Caco-2 (cell line): ENCODE measurements at places on chromosomes 6 and 20.
A peak's percentile ranks its signal among the peaks of the same experiment; 100 is the strongest.

- DNase-seq = no peak
Observed at GRCh38 chr6:129009851-129010250, 126.9 kb downstream of the LAMA2 start.

DNA sequence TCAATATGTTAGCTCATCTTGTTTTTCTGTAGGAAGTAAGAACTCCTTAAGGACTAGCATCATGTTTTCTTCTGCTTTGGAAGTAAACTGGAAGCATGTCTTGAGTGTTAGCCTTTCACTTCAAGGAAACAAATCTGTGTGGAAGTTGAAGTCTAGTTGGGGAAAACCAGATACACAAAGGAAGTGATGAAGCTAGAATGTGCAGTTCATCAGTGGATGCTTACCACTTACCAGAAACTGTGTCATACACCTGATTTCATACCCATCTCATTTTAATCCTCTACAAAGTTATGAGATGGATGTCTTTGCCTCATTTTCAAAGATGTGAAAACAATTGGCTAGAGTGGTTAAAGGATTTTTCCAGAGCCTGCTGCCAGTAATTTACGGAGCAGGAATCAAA lies 75.8 kb downstream of the TMEM170B start:
- no peak for DNase-seq

DNA sequence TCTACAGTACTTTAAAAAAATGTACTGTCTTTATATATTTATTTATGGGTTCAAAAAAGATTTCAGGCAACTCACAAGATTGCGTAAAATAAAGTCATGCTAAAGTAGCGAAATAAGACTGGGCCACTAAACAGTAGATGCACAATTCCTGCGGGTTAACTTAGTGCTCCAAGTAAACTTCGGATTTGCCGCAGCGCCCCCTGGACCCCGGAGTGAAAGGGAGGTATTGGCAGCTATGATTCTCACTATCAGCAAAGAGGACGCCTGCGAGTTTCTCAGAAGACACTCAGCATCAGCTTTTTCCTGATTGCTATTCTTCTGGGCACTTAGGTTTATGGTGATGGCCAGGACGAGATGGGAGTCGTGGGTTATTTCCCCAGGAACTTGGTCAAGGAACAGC lies 1.4 kb downstream of the OTOR start:
- peak; percentile 44 for DNase-seq

DNA sequence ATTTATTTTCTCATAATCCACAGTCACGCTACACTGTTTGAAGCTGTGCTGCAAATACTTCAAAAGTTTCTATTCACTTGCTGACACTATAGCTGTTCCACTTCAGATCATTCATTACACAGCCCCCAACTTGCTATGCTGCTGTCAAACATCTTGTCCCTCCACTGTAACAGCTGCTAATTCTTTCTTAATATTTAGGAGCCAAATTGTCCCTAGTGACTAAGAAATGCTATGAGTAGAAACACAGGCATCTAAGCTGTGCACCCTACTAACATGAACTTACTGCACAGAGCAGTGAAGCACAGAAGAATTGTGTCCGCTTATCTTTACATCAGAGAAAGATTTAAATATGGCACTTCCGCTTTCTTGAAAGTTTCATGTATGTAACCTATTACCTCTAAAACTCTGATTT lies 91.3 kb downstream of the PDE10A start:
- DNase-seq = no peak

GRCh38 chr6:106146852-106147351 lies 60.8 kb downstream of the PRDM1 start:
- DNase-seq = no peak

GRCh38 chr6:105135907-105136430 lies 43.8 kb downstream of the POPDC3 start:
- no peak for DNase-seq

DNA sequence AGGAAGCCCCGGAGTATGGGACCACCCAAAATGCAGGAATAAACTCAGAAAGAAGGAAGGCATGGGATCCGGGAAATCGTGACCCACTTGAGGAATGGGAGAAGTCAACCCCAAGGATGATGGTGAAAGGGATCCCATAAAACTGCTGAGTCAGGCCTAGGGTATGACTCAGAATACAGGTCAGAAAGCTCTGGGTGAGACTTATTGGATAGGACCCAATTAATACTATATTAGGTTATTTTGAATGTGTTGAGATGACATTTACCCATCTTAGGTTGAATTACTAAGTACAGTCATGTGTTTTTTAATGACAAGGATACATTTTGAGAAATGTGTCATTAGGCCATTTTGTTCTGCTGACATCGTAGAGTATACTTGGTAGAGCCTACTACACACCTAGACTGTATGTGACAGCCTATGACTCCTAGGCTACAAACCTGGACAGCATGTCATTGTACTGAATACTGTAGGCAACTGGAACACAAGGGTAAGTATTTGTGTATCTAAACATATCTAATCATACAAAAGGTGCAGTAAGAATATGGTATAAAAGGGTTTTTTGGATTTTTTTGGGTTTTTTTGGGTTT lies 17.1 kb upstream of the HIVEP1 start:
- no peak for DNase-seq

DNA sequence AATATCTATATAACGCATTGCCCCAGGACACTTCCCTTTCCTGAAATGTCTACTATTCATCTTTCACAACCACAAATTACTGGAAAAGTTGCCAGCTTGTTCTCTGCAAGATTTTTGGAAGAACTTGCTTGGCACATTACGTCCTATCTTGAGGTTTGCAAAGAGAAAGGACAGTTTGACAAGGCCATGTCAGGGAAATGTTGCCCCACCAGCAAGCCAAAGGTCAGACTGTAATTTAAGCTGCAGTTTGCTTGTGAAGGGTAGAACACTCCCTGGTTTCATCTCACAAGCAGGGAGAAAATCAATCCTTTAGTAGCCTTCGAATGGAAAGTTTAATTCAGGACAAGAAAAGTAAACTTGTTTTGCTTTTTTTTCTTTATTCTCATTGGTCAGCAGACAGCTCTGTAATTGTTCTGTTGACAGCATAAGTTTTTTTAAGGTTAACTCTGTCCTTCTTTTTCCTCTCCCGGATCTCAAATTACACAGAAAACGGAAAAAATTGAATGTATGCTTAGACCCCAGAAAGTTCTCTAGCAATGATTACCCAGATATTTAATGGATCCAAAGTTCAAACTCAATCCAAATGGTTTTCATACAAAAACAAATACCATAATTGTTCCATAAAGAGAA lies 541.8 kb upstream of the NRSN1 start:
- no peak for DNase-seq

DNA sequence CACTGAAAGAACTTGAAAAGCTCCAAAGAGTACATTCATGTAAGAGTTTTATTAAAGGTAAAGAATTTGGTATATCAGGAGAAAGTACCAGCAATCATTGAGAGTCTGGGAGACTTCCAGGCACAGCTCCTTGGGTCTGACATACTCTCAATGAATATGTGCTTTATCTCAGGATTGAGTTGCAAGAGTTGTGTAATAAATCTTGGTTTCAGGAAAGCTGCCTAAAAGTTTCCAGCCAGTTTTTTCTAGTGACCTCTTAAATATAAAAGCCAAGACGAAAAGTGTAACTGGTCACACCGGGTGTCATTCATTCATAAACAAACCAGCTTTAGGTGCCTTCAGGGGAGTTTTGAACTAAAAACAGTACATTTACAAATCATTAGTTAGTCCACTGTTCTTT lies 21.6 kb upstream of the GJA1 start:
- DNase-seq = no peak

DNA sequence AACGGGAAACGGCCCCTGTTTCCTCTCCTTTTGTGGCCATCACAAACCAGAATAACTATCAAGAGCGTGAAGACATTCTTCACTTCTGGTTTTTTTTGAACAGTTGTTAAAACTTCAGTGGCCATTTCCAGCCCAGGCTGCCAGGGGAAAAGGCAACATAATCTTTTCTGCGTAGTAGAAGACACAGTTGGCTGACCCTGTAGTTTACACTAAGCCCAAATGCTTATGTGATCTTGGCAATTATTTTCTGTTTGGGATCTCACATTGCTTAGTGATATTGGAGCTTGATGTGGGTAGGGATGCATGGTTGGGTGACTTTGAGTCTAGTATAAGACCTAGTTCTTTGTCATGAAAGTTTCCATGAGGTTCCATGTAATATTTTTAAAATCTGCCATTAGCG lies 449.4 kb upstream of the CDH4 start:
- DNase-seq = no peak

DNA sequence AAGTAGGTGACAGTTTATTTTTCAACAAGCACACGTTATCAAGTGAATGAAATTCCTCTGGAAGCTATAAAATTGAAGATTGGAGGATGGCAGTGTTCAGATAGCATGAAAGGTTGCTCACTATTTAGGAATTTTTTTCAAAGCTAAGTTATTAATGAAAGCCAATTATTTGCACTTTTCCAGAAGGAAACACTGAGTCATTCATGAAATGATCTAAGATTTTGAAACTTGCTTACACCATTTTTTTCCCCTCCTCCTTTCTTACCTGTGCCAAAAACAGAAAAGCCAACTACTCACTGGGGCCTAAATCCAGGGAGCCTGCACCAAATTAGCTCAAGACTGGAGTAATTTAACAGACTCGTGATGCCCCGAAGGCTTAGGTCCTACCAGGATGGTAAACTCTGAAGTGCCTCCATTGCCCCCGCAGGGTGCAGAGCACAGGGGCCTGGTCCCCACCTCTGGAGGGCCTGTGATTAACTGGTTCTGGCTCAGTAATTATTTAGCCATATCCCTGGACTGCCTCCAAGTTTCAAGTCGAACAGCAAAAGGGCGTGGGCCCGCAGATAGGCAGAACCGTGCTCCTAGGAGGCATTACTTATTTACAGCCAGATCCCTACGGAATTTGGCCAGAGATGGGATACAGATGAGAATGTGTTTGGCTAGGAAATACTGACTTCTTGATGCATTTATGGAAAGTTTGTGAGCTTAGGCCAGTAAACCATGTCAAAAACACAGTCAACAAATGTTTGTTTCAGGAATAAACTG lies 28.0 kb upstream of the ZNF217 start:
- DNase-seq = peak; percentile 68

DNA sequence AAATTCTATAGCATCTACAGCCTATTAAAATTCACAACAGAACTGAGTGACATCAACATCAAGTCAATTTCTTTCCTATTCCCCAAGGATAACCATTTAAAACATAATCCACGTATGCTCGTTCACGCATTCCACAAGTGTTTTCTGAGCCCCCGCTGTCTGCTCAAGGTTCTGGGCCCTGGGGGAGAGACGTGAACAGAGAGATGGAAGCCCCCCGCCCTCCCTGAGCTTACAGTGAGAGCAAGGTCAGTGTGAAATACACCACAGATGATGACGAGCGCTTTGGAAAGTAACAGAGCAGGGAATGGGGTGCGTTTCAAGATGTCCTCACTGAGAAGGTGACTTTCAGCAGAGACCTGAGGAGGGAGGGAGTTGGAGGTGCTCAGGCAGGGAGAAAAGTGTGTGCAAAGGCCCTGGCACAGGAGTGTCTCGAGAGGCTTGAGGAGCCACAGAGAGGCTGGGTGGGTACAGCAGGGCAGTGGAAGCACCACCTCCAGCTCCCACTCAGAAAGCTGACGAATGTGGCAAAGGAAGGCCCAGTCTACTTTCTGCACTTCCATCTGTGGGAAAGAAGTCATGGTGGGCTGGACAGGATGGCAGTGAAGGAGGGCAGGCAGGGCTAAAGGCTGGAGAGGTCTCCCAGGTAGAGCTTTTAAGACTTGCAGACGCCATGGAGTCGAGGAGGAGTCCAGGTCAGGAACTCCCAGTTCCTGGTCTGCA lies 88.3 kb downstream of the DLL1 start:
- no peak for DNase-seq

GRCh38 chr6:134379076-134379475 lies 61.2 kb upstream of the SGK1 start:
- DNase-seq = peak; percentile 90

- DNase-seq = no peak
Observed at GRCh38 chr20:49029203-49029602, 16.9 kb upstream of the CSE1L start.

DNA sequence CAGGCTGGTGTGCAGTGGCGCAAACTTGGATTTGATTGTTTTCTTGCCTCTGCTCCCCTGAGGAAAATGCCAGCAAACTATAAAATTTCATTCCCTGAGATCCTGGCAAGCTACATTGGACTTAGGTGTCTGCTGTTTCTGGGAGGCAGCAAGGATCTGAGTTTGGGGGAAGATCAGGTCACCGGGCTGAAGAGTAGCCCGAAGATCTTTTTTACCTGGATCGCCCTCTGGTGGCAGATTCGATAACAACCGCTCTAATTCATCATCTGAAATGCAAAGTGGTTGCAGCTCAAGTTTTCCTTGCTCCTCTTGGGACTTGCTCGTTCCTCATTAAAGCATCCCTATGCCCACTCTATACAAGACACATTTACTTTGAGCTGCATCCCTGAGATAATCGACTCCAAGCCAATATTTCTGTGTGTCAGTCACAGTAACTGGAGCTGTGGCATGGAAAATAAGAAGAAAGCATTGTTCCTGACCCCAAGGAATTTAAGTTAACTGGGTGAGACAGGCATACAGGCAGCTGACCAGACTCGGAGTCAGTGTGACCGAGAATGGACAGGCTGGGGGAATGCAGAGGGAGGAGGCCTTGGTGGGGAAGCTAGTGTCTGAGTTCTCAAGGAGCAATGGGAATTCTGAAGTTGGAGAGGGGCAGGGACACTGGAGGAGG lies 131.8 kb upstream of the PROKR2 start:
- DNase-seq = peak; percentile 64

DNA sequence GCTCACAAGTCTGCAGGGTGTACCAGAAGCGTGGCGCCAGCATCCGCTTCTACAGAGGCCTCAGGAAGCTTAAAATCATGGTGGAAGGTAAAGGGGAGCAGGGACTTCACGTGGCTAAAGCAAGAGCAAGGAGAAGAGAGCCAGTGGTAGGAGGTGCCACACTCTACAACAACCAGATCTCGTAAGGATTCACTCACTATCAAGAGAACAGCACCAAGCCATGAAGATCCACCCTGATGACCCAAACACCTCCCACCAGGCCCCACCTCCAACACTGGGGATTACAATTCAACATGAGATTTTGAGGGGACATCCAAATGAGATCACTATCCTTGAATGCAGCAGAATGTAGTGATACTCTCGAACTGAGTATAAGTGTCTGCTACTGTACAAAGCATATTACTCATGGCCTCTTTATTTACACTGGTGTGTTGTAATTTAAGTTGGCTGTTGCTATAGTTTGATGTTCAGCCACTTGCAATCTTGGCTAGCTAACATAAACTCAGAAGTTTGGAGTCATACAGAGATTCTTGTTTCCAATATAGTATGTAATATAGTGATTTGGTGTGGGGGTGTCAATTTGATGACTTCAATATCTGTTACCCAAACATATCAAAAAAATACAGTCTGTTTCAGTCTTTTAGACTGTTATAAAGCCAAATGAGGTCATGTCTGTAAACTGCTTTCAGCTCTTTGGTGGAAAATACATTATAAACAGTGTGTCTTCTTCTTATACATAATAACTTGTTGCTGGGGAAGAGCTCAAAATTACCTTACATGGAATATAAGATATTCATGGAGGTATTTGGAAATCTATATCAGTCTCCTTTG lies 39.4 kb upstream of the MYLIP start:
- DNase-seq = no peak

GRCh38 chr6:163414117-163414945 lies at the start of gene QKI:
QKI (plus strand) TSS chr6:163414718; CDS start chr6:163415194, 476 bp downstream.
- peak; percentile 68 for DNase-seq

- no peak for DNase-seq
Observed at GRCh38 chr20:316316-317068, 8.9 kb upstream of the SOX12 start.

GRCh38 chr6:169155481-169155880 lies 98.2 kb downstream of the THBS2 start:
- no peak for DNase-seq
